ENCODE measurements at places on chromosomes 16 and 17. TPM values are rescaled to one million over a fixed set of nuclear protein-coding genes. Genes with fewer than 3 reads are reported as not detected.

Gene SMIM36
- total RNA-seq = not detected

Gene SLC12A3
- not detected for total RNA-seq

Gene CMTM2
- total RNA-seq = not detected

DNA sequence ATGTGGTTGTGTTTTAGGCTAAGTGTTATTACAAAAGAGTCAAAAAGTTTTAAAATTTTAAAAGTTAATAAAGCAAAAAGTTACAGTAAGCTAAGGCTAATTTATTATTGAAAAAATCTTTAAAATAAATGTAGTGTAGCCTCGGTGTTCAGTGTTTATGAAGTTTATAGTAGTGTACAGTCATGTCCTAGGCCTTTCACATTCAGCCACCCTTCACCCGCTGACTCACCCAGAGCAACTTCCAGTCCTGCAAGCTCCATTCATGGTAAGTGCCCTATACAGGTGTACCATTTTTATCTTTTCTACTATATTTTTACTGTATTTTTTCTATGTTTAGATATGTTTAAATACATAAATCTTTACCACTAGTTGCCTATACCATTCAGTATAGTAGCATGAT is 98.5 kb upstream of the RPRML start:
- DNase-seq = no peak
- peaks cover 25% of the 10 kb centered on the region for H3K4me1 ChIP-seq
- H3K36me3 ChIP-seq = no peaks in the 10 kb centered on the region
- H3K27me3 ChIP-seq = peaks cover 5% of the 10 kb centered on the region
- no peak overlapping the region for H3K4me3 ChIP-seq

DNA sequence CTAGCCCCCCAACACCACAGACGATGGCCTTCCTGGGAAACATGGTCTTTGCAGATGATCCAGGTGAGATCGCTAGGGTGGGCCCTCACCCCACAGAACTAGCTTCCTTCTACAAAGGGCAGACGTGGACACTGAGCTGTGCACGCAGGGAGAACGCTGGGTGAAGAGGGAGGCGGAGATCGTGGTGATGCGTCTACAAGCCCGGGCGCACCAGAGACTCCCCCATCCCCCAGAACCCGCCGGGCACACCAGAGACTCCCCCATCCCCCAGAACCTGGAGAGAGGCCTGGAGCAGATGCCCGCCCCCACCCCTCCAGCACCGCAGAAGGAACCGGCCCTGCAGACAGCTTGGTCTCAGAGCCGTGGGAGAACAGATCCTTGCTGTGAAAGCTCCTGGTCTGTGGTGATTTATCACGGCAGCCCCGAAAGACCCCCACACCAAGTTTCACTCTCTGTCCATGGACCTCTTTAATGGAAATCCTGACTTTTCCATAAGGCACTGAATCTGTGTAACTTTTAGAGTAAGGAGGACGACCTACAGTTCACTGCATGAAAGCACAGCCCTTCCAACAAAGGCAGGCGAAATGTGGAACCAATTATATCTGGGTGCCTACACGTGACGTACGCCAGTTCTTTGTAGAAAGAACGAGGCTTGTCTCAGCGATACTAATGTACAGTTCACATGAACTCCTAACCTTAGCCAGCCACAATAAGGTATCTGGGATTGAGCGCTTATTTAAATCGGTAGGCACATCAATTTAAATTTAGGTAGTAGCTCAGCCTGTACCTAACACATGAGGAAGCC is 88.5 kb downstream of the ANKRD11 start:
- DNase-seq = no peak
- peaks cover 61% of the 10 kb centered on the region for H3K4me1 ChIP-seq
- H3K36me3 ChIP-seq = no peaks in the 10 kb centered on the region
- H3K4me3 ChIP-seq = peak overlapping the region; percentile 73

DNA sequence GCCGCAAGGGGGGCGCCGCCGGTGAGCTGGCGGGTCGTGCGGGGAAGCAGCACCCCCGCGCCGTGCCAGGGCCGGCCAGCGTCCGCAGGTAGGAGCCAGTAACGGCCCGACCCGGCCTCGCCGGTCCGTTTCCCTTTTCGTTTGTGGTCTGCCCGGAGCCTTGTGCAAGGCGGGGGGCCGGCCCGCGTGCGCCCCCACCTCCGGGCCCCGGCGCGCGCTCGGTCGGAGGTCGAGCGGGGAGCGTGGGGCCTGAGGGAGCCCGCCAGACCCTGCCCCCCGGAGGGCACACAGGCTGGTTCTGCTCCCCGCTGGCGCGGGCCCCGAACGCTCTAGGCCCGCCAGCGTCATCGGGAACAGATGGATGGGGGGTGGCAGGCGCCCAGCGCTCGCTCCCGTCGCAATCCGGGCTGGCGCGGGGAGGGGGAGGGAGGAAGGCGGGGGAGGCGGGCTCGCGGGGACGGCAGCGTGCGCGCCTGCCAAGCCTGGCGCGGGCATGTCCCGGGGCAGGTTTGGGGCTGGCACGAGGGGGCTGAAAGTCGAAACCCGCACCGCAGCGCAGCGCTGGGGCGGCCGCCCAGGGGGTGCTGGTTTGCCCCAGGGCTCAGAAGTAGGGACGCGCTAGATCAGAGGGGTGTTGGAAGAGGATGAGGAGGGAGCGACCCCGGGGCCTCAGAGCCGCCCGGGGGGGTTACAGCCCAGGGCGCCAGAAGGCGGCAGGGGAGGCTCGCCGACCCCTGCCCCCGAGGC is 1.5 kb upstream of the GSE1 start:
- peaks cover 30% of the 10 kb centered on the region for H3K4me1 ChIP-seq
- no peaks in the 10 kb centered on the region for H3K36me3 ChIP-seq
- no peak overlapping the region for H3K4me3 ChIP-seq
- H3K27me3 ChIP-seq = peaks cover 21% of the 10 kb centered on the region

DNA sequence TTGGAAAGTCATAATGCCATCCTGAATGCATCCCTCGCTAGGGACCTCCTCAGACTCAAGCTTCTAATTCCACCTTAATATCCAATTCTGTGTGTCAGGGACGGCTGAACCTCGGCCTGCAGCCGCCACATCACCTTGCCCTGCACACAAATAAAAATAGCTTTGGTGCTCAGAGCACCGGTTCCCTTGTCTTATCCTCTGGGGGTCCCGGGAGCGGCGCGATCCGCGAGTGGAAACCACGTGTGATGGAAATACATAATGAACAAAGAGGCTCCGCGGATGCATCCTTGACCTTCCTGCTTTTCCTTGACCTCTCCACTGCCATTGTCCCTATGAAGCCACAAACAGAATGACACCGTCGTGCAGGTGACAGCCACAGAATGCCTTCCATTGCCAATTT is 143.4 kb downstream of the ZNF423 start:
- peak overlapping the region; percentile 14 for H3K27ac ChIP-seq
- peaks cover 50% of the 10 kb centered on the region for H3K4me1 ChIP-seq
- peaks cover 6% of the 10 kb centered on the region for H3K36me3 ChIP-seq
- no peak overlapping the region for H3K4me3 ChIP-seq
- peaks cover 6% of the 10 kb centered on the region for H3K27me3 ChIP-seq
